ENCODE measurements at places on chromosomes 16 and 17. TPM values are rescaled to one million over a fixed set of nuclear protein-coding genes. Genes with fewer than 3 reads are reported as not detected.

DNA sequence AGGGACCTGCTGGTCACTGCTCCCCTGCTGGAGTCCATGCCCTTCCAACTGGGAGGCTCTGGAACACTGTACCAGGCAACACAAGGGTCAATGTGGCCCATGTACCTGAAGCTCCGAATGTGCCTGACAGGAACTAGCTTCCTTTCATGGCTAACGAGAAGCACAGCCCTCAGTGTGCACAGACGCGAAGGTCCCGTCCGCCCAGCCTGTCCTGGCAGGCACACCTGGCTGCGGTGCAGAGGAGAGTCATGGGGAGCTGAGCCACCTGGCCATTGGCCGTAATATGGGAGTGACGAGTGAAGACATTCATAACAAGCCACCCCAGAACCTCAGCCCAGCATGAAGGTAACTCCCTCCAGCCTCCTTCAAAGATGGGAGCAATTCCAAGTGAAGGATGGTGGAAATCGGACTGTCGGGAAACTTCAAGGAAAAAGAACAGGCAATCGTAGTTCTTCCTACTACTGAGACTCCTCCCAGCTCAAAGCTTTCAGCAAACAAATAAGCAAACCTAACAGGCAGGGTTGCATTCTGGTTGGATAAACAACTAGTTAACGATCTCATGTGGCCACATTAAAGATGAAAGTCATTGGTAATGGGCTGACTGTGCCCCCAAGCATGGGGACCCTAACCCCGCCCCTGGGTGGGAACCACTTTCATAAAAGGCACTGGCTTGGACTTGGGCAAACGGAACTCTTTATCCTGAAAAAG, 13.2 kb downstream of the TMEM11 start:
- no peak for DNase-seq

DNA sequence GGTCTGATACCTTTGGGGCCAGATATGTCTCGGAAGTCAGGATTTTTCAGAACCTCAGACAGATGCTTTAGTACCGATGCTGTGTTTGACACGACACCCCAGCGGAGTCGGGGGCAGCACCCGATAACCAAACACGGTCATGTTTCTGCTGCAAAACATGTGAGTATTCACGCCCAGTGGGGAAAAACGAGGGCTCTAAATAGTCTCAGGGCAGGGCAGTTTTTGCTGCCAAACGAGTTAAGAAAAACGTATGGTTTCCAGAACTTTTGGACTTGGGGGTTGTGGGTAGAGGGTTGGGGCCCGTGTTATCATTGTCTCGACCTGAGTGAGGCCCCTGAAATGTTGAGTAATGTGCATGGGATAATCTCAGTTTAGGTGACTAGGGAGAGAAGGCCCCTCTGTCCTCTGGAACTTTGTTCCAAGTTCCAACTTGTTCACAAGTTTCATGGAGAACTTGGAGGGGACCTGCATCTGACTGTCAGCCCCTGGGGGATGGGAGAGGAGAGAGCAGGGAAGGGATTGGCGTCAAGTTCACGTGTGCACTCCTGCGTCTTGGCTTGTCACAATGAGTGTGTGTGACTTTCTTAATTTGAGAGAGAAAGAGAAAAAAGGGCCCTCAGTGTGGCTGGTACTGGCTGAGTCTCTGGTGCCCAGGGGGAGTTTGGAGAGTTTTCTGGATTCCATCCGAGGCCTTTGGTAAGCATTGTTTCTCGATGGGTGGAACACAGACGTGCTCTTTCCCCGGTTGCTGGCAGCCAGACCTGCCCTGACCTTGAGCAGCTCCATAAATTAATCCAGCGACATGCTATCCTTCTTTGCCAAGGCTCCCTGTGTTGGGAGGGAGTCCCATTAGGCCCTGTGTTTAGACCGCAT, 83.9 kb upstream of the CIBAR2 start:
- DNase-seq, result no peak

- no peak for DNase-seq
These were observed 240.5 kb downstream of the SEC14L1 start for GRCh38 chr17:77381185-77381700.

Gene MC1R
- total RNA-seq, result 3.4 TPM

DNA sequence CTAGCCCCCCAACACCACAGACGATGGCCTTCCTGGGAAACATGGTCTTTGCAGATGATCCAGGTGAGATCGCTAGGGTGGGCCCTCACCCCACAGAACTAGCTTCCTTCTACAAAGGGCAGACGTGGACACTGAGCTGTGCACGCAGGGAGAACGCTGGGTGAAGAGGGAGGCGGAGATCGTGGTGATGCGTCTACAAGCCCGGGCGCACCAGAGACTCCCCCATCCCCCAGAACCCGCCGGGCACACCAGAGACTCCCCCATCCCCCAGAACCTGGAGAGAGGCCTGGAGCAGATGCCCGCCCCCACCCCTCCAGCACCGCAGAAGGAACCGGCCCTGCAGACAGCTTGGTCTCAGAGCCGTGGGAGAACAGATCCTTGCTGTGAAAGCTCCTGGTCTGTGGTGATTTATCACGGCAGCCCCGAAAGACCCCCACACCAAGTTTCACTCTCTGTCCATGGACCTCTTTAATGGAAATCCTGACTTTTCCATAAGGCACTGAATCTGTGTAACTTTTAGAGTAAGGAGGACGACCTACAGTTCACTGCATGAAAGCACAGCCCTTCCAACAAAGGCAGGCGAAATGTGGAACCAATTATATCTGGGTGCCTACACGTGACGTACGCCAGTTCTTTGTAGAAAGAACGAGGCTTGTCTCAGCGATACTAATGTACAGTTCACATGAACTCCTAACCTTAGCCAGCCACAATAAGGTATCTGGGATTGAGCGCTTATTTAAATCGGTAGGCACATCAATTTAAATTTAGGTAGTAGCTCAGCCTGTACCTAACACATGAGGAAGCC, 88.5 kb downstream of the ANKRD11 start:
- DNase-seq, result no peak

- DNase-seq, result no peak
These were observed 3.1 kb upstream of the SGCA start for GRCh38 chr17:50162466-50163254.

DNA sequence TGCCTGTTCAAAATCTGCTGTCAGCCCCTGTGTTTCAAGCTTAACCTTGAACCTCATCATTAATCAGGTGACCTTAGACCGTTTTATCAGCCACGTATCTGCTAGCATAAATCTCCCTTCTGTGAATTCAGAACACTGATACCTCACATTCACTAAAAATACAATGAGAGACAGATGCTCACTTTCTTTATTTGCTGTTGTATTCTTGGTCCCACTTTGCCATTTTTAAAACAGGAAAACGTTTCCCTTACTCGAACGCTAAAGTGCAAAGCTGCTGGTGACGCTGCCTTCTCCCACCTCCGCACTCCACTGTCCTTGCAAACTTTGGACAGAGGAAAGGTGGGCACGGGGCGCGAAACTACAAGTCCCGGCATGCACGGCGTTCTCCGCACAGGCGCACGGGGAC, 220 bp upstream of the ARHGAP44 start:
- DNase-seq, result no peak

GRCh38 chr17:81139428-81139827, 25.9 kb upstream of the PVALEF start:
- no peak for DNase-seq

DNA sequence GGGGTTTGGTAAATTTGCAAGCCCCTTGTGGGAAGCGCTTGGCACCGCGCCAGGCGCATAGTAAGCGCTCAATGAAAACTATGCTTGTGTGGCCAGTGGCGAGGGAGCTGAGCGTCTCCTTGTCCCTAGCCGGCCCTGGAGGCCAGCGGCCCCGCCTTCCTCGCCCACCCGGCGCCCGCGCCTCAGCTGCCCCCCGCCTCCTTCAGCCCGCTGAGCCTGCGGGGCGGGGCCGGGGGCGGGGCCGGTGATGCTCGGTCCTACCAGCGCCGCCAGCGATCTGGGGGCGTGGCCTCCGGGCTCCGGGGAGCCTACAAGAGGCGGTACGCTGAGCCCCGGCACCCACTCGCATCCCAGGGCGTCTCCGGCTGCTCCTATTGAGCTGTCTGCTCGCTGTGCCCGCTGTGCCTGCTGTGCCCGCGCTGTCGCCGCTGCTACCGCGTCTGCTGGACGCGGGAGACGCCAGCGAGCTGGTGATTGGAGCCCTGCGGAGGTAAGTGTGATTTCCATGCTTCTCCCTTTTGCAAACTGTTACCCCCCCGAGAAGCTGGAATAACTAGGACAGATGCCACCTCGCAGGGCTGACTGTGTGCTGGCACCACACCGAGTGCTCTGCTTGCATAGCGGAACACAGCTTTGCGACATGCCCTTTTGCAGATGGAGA, at the start of gene CRISPLD2:
Gene CRISPLD2, plus strand, starts transcription at position 342 of the 661 bp plus-strand sequence. CDS start 18,511 bp downstream, outside the sequence.
- peak; percentile 88 for DNase-seq

Gene CORO6
- 19.0 TPM for total RNA-seq

GRCh38 chr16:16857012-16857411, 478.1 kb downstream of the NPIPA7 start:
- DNase-seq, result no peak

Gene ENPP7
- total RNA-seq, result not detected

DNA sequence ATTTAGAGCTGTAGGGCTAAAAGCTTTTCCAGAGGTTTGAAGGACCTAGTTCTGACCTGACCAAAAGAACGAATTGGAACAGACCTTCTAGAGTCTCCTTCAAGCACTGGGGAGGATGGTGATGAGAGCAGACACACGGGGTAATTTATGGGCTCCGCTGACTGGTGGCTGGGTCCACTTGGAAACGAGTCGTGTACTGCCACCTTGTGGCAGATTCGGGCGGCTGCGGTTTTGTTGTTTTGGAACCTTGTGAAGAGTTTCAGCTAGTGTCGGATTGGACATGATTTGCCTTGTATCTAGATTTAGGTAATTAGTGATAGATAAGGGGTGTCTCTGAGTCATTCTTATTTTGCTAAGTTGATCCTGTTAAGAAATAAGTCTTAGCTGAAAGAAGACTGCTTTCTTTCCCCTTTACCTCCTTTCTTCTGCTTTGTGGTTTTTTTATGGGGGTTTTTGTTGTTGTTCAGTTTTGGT, 98.9 kb downstream of the AATF start:
- DNase-seq, result peak; percentile 65
